ENCODE measurements at places on chromosomes 12 and 14.

DNA sequence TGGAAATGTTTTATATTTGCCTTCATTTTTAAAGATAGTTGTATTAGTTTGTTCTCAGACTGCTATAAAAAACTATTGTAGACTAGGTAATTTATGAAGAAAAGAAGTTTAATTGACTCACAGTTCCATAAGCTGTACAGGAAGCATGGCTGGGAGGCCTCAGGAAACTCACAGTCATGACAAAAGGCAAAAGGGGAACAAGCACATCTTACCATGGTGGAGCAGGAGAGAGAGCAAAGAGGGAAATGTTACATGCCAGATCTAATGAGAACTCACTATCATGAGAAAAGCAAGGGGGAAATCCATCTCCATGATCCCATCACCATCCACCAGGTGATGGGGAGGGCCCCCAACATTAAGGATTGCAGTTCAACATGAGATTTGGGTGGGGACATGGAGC is 35.5 kb upstream of the UNC79 start:
- DNase-seq: no peak

GRCh38 chr14:64825509-64825908 is 54.2 kb downstream of the SPTB start:
- no peak for DNase-seq

DNA sequence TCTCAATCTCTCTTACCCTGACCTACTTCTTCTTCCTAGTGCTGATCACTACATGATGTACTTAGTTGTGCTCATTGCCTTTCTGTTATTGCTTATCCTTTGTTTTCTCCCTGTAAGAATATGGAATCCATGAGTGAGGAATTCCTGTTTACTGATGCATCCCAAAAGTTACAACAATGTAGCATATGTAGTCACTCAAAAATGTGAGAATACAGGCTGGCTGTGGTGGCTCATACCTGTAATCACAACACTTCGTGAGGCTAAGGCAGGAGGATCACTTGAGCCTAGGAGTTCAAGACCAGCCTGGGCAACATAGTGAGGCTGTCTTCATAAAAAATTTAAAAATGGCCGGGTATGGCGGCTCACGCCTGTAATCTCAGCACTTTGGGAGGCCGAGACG is 8.0 kb upstream of the WDR20 start:
- no peak for DNase-seq

GRCh38 chr12:3336606-3337311 is 154.2 kb upstream of the PRMT8 start:
- DNase-seq: no peak
